Aorta (tissue), 5 donors: ENCODE measurements at places on chromosomes 2 and 18.

GRCh38 chr2:9336241-9336575 lies 87.1 kb downstream of the ITGB1BP1 start:
- DNase-seq: no peak

- no peak for DNase-seq
Measured at GRCh38 chr18:45780568-45780967, 44.9 kb upstream of the SIGLEC15 start.

DNA sequence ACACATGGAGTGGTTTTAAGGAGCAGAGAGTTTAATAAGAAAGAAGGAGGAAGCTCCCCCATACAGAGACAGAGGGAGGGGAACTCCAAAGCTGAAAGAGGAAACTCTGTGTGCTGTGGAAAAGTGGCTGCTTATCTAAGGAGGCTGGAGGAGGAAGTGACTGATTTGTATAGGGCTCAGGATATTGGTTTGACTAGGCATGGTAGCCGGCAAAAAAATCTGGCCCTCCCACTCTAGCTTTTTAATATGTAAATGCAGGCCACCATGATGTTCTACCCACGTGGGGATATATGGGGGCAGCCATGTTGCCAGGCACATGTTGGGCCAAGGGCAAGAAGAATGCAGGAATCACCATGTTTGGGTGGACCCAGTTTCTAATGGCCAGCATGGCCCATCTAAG lies 64.3 kb downstream of the HNMT start:
- DNase-seq: no peak

- no peak for DNase-seq
Measured at GRCh38 chr2:177020524-177021119, 192.0 kb upstream of the HNRNPA3 start.

GRCh38 chr2:27737676-27738348 lies 33.7 kb upstream of the MRPL33 start:
- no peak for DNase-seq

DNA sequence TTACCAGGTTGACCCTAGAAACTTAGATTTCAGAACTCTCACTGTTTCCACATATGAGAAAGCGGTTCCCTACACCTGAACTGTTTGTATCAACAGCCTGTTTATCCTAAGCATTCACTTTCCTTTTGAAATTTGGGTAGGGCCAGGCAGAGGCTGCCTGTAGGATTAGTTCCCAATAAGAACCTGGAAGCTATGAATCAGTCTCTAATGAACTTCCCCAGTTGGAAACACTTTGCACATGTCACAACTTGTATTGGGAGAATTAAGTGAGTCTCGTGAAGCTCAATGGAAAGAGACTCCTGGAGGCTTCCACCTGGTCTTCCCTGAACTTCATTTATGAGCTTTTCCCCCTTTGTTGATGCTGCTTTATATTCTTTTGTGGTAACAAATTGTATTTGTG lies 486.6 kb upstream of the HS6ST1 start:
- DNase-seq: no peak

DNA sequence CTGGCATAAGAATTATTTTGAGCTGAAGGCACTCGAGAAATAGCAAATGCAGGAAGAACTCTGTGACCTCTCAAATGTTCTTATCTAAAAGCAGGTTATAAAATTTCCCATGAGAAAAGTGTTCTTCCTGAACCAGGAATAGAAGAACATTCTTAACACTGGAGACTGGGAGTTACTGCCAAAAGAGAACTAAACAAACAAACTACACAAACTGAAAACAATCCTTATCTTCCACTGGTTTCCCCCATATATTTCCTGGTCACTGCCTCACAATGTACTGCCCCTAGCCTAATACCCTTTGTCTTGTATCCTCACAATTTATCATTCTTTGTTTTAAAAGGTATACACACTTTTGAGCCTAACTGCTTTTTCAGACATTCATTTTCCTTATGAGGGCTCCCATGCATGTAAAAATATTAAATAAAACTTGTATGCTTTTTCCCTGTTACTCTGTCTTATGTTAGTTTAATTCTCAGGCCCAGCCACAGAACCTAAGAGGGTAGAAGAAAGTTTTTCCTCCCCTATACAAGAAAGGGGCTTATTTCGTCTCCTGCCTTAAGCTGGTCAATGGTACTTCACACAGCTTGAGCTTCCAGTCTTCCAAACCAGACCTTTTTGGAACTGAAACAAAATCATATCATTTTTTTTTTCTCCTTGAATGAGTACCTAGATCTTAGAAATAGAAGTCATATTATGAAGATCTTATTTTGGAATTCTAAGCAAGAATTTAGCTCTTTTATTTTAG lies 110.6 kb downstream of the MSTN start:
- no peak for DNase-seq

DNA sequence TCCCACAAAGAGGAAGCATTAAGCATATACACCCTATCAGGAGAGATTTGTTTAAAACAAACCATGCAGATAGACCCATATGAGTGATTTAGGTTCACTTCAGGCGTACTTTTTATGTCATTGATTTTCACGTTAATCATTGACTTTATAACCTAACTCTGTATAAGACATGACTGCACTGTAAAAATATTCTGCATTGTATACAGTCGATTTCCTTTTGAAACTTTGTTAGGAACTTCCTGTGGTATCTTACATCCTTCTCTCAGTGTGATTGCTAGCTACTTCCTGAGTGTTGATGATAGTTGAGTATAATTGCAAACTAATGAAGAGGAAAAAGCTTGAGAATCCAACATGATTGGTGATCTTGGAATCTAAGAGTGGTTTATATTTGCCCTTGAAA lies 69.4 kb downstream of the XIRP2 start:
- no peak for DNase-seq

- DNase-seq: no peak
Measured at GRCh38 chr2:240956171-240956934, 42.1 kb upstream of the SNED1 start.

DNA sequence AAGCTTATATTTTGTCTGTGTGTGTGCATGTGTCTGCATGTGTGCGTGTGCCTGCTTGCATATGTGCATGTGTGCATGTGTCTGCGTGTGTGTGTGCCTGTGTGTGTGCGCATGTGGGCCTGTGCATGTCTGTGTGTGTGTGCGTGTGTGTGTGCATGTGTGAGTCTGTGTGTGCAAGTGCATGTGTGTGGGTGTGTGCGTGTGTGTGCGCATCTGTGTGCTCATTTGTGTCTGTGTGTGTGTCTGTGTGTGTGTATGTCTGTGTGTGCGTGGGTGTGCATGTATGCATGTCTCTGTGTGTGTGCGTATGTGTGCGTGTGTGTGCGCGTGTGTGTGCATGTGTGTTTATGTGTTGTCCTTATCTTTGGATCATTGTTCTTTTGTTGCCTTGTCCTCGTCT lies 56.8 kb downstream of the DSC3 start:
- no peak for DNase-seq

GRCh38 chr2:181318504-181319280 lies 138.5 kb upstream of the ITGA4 start:
- DNase-seq: no peak

DNA sequence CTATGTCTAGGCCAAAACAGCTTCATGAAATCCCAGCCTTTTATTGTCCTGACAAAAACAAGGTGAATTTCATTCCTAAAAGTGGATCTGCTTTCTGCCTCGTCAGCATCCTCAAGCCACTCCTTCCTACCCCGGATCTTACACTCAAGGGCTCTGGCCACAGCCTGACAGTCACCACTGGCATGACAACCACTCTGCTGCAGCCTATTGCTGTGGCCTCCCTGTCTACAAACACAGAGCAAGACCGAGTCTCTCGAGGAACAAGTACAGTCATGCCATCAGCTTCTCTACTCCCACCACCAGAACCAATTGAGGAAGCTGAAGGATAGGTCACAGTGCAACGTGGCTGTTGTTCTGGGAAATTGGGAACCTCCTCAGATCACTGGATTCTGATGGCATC lies 106.1 kb downstream of the ICA1L start:
- DNase-seq: no peak

GRCh38 chr2:184057910-184058309 lies 540.4 kb upstream of the ZNF804A start:
- DNase-seq: no peak

DNA sequence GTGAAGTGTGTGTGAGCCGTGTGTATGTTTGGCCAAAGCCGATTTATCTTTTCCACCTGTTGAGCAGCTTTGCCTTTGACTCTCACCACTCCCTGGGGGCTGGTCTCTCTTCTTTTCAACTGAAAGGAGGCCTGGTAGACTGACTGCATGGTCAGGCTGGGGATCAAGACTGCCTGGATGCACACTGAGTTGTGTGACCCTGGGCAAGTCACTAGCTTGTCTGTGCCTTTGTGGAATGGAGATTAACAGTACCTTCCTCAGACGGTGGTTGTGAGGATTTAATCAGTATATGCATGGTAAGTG lies 85.5 kb downstream of the TANC1 start:
- DNase-seq: no peak

- DNase-seq: no peak
Measured at GRCh38 chr2:24454294-24454693, 36.8 kb upstream of the NCOA1 start.

GRCh38 chr18:44156776-44157335 lies 523.8 kb upstream of the SETBP1 start:
- no peak for DNase-seq

DNA sequence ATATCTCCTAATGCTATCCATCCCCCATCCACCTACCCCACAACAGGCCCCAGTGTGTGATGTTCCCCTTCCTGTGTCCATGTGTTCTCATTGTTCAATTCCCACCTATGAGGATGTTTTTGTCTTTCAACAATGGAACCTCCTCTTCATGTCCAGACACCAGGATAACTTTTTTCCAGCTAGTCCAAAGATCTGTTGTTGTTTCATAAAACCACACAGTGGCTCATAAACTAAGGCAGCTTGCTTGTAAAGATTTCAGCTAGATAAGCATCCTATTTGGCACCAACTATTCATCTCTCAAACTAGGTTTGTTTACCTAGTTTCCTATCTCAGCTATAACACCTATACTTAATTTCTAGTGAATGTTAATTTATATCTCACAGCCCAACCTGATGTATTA lies 937.7 kb downstream of the TRIB2 start:
- no peak for DNase-seq

DNA sequence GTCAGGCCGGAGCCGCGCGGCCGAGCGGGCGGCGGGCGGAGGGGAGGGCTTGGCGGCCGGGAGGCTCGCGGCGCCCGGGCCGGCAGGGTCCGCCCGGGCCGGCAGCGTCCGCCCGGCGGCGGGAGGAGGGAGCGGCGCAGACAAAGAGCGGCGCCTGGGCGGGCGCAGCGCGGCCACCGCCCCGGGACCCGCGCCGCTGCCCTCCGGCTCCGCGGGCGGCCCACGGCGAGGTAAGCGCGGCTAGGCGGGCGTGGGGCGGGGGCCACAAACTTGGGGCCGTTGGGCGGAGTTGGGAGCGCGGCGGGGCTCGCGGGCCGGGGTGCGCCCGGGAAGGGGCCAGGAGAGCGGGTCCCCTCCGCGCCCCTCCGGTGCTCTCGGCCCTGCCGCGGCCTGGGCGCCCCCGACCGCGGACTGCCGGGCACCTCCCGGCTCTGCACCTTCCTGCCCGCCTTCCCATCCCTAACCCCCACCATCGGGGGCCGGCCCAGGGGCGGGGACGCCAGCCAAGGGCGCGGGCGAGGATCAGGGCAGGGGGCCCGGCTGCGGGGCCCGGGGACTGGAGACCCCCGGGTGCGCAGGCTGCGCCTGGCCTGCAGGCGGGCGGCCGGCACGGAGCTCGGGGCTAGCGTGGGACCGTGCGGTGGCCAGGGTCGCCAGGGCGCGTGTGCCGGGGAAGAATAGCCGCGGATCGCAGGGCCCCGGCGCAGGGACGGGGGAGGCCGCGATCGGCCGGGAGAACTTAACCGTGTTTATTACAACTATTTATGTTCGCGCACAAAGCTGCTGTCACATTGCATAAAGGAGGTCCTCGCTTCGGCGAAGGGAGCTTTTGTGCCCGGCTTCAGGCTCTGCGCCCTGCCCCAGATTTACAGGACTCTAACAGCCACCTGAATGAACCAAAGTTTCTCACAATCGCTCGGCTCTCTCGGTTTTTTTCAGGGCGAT lies at the start of gene NCK2:
Gene NCK2 (plus strand): TSS at position 4 of the 945 bp plus-strand sequence. CDS start 110,152 bp downstream, outside the sequence.
- DNase-seq: peak; percentile 51

- DNase-seq: no peak
Measured at GRCh38 chr2:37215250-37215649, 16.1 kb downstream of the CEBPZ start.

DNA sequence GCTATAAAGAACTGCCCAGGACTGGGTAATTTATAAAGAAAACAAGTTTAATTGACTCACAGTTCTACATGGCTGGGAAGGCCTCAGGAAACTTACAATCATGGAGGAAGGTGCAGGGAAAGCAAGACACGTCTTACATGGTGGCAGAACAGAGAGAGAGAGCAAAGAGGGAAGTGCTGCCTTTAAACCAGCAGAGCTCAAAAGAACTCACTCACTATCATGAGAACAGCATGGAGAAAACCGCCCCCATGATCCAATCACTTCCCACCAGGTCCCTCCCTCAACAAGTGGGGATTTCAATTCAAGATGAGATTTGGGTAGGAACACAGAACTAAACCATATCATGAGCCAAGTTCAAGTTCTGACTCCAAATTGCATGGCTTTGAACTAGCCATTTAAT lies 62.8 kb upstream of the PPP1CB start:
- DNase-seq: no peak

DNA sequence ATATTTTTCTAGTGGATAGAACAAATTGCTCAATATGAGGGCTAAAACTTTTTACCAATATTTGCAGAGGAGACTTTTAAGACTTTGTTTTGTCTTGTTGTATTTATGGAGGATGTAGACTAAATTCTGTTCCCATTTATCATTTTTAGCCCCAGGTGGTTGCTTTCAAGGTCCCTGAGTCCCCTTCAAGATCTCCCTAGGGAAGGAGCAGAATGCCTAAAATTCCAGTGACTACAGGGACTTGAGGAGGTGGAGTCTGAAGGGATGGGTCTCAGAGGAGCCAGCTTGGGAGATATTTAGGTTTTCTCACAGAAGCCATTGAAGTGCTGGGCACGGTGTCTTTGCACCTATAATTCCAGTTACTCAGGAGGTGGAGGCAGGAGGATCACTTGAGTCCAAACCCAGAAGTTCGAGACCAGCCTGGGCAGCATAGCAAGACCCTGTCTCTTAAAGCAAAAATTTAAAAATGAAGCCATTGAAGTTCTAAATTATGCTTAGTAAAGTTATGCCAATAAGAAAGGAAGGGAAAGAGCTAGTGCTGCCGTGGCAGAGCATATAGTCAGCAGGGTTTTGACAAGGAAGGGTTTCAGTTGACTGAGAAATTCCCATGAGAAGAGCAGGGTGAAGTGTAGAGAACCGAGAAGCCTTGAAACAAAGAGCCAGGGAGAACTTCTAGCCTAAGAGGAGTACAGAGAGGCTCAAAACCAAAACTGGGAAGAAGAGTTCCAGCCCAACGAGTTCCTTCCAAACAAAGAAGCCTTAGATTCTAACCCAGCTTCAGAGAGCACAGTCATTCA lies 43.4 kb downstream of the COMMD1 start:
- no peak for DNase-seq
